CD4-positive, alpha-beta T cell treated with Interleukin-1 beta for 1 hour (primary cell): ENCODE measurements at places on chromosomes 5 and 9.
A peak's percentile ranks its signal among the peaks of the same experiment; 100 is the strongest.

- DNase-seq, result no peak
These were observed 156.6 kb downstream of the MPDZ start for GRCh38 chr9:13122756-13123369.

DNA sequence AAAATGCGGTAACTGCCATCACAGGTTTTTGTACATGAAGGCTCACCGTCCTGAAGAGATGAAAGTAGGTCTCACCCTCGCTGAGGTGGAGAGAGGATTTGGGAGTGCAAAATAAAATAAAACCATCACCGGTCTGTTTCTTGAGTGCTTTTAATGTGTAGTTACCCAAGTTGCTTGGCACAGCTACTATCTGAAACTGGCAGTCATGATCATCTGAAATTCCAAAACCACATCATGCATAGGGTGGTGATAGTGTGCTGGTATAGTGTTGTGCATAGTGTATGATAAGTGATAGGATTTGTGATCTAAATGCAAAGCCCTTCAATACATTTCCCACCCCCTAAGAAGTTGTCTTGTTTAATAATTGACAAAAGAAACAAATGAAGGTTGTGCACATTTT lies 381.3 kb downstream of the DMRT2 start:
- DNase-seq, result no peak

DNA sequence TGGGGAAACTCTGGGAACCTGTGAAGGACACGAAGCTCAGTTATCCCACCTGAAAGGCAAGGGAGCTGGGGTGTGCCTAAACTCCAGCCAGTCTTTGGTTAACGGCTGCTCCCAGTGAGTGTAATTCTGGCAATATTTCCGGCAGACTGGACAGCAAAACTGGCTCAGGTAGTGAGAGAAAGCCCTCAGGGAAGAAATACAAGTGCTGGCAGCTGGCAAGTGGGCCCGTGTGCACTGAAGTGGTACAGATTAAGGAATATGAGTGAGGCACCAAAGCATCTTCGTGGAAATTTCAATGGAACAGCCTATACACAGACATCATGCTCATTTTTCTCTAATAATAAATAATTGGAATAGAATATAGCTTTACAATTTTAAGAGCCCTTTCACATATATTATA lies 56.2 kb downstream of the ABHD17B start:
- no peak for DNase-seq

GRCh38 chr9:70390933-70391341 lies 23.5 kb downstream of the KLF9 start:
- DNase-seq, result no peak

- no peak for DNase-seq
These were observed 47.2 kb upstream of the RPL26L1 start for GRCh38 chr5:172911976-172912375.

GRCh38 chr5:59130431-59130830 lies 547.6 kb downstream of the RAB3C start:
- no peak for DNase-seq

- DNase-seq, result no peak
These were observed 25.8 kb downstream of the PTGES2 start for GRCh38 chr9:128101690-128102089.

DNA sequence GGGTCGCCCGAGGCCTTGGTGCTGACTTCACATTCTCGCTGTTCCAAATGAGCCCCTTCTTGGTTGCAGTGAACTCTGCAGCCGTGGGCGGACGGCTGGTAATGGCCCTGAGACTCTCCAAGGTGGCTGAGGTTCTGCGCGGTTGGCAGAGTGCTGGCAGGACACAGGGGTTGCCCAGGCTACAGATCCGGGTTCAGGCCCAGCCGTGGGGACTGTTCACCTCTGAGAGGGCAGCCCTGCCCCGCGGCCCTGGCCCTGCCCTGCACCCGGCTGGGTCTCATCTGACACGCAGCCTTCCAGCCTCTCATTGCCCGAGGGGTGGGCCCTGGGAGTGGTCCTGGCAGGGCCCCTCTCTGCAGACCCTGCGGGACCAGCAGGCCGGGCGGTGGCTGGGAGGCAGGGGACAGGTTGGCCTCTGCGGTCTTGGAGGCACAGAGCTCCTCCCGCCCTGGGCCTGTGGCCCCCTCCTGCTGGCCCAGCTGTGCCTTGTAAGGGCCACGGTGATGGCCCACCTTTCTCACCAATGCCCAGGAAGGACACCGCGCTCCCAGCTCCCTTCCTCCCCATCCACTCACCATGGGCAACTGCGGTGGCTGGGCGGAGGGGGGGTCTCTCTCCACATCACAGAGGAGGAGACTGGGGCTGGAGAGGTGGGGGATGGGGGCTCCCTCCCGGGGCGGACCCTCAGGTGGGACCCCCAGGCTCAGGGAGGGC lies 51.6 kb downstream of the AHRR start:
- no peak for DNase-seq

DNA sequence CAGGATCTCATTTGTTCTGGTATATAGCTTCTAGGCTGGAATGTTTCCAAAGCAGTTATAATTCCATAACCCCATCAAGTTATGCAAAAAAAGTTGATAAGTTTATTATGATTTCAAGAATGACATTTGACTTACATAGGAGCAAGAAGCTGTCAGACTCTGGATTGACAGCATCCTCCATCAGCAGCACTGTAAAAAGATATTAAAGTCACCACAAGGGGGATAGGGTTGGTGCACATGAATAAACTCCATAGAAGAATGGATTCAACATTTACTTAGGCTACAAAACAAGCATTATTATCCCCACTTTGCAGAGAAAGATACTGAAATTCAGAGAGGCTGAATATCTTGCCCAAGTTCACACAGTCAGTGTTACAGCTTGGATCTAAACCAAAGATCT lies 208.9 kb upstream of the SLC30A5 start:
- peak; percentile 4 for DNase-seq

DNA sequence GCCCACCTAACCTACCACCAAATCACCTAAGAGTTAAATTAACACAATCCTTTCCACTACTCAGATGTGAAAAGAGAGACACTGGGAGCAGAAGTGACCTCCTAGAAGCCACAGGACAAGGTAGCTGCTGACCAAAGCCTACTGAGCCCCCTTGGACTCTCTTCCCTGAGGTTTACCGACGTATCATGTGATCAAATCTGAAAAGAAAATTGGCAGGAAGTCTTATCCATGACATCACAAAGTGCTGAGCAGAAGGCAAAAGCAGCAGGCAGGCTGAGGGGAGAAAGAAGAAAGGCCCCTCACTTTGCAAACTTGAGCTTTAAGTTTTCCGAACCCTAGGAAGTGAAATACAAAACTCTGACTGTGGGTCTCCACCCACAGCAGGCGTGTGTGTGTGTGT lies 11.1 kb downstream of the PRELID2 start:
- no peak for DNase-seq

DNA sequence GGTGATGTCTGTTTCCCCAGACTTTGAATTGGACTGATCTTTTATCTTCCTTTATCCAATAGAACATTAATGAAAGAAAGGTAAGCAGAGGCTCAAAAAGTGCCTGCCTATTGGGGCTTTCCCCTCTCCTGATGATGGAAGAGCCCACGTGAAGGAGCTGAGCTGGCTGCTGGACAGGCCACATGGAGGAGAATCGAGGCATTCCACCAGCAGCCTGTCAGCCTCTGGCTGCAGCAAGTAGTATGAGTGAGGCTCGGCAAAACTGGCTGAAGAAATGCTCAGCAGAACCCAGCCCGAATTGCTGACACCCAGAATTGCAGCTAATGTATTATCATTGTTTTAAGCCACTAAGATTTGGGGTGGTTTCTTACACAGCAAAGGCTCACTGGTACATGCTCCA lies 66.5 kb upstream of the STC2 start:
- no peak for DNase-seq

DNA sequence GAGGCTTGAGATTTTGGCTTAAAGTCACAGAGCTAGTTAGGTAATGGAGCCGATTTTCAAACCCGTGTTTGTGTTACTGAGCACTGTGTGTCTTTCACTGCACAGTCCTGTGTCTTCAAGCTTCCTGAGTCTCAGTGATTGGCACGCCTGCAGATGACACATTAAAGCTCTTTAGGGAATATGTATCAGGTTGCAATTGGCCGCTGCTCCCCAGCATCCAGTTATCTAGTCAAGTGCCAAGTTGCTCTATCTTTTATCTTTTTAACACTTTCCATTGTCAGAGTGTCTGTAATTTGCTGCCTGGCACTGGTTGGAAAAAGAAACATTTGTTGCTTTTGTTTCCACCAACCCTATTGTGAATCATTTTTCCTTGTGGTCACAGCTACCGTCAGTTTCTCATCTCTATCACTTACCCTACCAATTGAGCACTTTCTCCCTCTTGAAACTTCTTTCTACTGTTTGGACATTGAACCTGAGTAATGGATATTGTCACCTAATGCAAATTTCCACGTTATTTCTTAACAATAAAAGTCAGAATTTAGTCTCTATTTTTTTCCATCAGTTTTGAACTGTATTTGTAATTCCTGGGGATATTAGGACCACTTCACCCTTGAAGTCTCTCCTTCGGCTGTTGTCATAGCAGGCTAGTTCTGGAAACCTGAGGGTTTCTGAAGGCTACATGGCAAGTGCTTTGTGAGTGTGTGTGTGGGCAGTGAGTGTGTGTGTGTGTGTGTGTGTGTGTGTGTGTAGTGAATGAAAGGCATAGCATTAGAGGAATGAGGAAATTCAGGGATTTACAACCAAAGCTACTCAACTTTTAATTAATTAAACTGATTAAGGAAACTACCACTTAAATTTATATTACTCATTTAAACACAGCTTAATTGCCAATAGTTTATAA lies 274.3 kb downstream of the ISL1 start:
- no peak for DNase-seq

DNA sequence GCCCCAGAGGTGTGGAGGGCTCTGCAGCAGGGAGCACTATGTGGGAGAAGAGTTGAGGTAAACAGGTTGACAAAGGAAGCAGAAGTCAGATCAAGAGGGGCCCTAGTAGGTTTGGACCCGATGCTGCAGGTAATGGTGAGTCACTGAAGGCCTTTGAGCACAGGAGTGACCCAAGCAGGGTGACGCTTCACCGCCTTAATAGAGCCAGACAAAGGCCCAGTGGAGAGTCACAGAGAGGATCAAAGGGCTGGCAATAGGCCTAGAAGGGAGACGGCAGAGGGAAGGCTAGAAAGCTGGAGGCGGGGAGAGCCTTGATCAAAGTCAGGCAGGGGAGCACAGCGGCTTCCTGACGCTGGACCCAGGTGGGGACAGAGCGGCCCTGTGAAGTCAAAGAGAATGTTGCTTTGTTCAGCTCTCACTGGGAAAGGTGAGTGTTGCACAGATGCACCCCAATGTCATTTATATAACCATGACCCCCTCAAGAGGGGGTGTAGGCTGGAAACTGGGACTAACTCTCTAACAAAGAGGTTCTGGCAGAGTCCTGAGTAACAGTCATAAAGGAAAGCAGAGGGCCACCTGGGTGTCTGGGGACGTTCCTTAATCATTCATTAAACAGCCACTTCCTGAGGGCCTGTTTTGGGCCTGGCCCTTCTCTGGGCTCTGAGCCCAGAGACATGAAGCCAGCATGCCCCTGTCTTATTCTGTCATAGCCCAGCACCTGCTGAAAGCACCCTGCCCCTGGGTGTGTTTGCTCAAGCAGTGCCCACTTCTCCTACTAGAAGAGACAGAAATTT lies 9.8 kb upstream of the CPLX2 start:
- DNase-seq, result no peak

DNA sequence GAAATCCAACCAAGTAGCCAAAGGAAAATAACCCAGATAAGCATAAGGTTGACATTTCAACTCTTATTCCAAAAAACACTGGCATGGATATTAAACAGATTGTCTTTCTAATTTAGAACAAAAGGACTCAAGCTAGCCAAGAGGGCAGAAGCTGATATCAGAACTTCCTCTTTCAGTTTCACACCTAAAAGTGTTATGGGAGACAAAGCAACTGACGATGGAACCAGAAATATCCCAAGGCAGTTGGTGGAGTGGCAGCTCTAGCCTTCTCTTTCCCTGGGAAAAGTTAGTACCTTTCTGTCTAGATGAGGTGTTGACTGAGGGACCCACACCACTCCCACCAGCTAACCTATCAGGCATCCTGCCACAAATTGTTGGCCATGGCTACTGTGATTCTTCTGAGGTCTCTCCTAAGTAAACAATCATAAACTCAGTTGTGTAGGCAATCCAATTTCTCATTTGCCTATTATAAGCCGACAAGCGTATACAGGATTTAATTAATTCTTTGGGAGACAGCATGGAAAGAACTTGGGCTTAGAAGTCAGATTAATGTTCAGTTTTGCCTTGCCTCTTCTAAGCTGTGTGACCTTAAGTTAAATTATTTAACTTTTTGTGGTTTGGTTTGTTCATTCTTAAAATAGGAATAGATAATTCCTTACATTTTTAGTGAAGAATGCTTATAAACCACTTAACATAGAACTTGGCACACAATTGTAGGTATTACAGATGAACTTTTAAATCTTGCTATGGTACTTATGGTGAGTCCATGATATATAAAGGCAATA lies 110.9 kb upstream of the ADAMTSL1 start:
- DNase-seq, result no peak

DNA sequence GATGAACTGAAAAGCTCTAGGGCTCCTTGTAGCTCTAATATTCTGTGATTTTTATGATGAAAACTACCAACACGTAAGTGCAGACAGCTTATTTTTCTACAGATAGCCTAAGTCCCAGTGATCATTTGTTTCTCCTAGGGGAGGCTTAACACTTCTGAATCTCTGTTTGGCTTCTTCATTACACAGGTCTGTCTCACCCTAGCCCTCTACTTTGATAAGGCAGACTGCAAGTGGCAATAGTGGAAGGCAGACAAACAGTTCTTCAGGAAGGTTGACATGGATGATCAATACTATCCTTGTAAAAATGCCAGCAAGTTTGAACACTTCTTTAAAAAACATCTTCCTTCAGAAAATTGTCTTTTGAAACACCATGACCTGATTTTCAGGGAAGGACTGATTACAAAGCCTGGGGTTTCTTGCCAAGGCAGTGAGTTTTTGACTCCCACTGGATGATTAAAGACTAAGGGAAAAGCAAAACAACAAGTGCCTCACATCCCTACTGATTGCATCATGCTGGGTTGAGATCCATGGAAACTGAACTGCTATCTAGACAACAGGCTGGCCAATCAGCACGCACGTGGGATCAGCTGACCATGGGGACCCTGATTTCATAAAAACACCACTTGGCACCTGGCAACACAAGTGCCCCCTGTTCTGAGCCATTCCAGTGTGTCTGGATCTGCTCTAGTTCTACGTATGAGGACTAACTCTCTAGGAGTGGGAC lies 212.2 kb downstream of the SMARCA2 start:
- DNase-seq, result no peak

DNA sequence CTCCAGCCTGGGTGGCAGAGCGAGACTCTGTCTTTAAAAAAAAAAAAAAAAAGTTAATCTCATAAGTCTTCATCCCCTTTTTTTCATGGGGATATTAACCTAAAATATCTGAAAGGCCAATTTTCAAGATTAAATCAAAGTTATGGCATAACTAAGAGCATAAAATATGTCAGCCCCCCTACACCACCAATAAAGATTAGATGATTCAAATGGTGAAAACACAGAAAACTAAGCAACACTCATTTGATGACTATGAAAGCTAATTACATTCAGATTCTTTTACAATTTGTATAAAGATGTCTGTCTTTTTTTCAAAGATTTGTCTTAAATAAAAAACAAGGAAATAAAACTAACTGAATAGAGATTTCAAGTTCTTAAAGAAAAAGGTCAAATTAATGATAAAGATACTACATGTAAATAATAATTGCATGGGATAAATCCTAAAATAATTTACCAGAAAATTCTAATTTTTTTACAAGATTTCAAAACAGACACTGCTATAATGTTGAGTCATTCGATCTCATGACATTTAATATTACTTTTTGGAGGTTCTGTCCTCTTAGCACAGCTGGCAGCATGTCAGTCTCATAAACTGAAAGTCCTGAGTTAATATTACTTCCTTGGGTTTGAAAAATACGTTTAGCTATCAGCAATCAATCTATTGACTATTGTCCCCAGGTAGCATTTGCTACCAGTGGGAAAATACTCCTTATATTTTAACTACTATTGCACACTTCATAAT lies 112.9 kb downstream of the KIAA0825 start:
- DNase-seq, result no peak
